ENCODE measurements at places on chromosomes 7 and 10.
A peak's percentile ranks its signal among the peaks of the same experiment; 100 is the strongest.

- no peak for DNase-seq
Measured at GRCh38 chr10:29204070-29204800, 84.6 kb upstream of the LYZL1 start.

- no peak for DNase-seq
Measured at GRCh38 chr7:157714166-157715070, 377.6 kb downstream of the DNAJB6 start.

GRCh38 chr10:109773288-109774120 lies 149.8 kb downstream of the XPNPEP1 start:
- peak; percentile 45 for DNase-seq

GRCh38 chr10:16583382-16583781 lies 61.7 kb upstream of the C1QL3 start:
- DNase-seq: no peak

DNA sequence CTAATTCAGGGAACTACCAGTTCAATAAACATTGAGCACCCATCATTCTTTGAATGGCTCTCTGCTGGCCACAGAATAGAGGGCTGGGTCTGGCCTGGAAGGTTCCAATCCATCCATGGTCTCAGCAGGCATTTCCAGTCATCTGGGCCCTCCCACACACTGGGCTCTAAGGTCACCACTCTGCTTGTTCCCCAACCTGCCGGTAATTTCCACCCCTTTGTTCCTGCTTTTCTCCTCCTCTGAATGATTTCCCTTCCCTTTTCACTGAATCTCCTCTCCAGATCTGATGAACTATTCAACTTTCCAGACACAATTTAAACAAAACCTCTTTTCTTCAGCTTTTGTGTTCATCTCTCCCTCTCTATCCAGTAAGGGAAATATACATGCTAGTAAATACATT lies 2.6 kb downstream of the BZW2 start:
- no peak for DNase-seq

DNA sequence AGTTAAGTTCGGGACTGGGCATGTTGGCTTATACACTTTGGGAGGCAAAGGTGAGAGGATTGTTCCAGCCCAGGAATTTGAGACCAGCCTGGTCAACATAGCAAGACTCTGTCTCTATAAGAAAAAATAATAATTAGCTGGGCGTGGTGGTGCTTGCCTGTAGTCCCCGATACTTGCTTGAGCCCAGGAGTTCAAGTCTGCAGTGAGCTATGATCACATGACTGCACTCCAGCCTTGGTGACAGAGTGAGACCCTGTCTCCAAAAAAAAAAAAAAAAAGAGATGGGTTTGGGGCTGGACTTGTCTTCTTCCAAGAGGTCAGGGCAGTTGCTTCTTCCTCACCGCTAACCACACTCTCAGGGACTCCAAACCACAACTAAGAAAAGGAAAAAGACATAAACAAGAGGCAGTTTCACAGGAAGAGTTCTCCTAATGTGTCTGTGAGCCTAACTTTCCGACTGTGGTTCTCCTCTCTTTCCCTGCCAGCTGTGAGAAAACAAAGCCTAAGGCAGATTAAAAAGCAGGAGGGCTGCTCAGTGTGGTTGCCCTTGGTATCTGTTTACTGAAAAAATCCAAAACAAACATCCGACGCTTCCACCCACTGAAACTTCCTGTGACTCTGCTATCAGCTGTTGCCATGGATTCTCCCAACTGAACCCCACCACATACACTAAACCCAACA lies 2.4 kb upstream of the SERPINE1 start:
- DNase-seq: peak; percentile 62

DNA sequence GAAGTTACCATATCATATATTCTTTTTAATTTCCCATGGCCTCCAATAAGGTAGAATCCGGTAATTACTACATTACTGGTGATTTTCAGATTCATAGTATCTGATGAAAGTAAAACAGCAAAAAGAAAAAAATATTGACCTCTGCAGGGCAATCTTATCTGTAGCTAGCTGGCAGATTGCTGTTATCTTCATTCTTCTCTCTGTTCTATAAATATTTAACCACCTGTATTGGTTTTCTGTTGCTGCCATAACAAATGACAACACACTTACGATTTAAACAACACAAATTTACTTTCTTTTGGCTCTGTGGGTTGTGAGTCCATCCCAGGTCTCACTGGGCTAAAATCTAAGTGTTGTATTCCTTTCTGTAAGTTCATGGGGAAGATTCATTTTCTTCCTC lies 164.5 kb downstream of the ZEB1 start:
- DNase-seq: no peak

- DNase-seq: peak; percentile 60
Measured at GRCh38 chr7:142603870-142604448, 145.3 kb upstream of the PRSS1 start.

DNA sequence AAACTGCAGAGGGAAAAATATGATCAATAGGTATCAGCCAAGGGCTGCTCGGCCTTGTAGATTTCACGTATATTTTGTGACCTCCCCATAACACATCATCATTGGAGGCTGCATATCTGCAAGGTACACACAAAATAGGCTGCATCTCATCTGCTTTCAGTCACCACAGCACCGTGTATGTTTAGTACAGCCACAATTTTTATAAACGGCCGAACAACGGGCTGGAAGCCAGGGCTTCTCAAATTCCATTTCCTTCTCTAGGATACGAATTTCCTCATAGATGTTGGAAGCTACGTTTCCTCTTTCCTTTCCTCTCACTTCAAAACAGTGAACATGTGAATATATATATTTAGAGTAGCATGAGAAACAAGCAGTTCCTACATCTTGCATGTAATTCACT lies 20.2 kb upstream of the FOXK1 start:
- DNase-seq: no peak

Measured in epithelial cell of esophagus (primary cell).